ENCODE measurements at places on chromosomes 4 and X. TPM values are rescaled to one million over a fixed set of nuclear protein-coding genes. Genes with fewer than 3 reads are reported as not detected.

DNA sequence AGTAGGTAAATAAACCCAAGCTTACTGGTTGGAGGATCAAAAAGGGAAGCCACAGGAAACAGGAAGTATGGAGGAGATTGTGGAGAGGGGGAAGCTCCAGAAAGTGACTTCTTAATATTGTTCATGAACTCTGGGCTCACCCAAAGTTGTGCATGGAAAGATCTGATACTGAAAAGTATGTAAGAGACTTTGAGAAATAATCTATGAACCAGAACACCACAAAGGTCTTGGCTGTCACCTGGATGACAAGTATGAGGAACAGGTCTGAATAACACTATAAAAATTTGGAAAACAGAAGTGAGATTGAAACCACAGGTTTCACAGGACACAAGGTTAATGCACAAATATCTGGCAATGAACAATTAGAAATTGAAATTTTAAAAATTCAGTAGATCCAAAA lies 567.4 kb downstream of the INPP4B start:
- DNase-seq = no peak

DNA sequence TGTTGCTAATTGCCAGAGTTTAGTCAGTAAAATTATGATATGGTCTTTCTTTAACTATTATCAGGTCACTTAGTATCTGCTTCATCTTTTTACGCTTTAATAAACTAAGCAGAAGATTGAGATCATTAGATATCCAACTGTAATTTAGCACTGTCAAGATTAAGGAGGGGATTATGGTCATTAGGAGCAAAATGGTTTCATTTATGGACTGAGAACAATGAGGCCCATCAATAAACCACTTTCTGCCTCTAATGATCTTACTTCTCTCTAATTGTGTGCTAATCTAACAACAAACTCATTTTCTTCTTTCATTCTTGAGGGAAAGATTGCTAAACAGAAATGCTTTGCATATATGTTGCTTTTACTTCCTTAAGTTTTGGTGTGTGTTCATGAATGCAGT lies 340.4 kb downstream of the RPA4 start:
- no peak for DNase-seq

GRCh38 chrX:45324941-45325340 lies 124.3 kb upstream of the DIPK2B start:
- DNase-seq = no peak

DNA sequence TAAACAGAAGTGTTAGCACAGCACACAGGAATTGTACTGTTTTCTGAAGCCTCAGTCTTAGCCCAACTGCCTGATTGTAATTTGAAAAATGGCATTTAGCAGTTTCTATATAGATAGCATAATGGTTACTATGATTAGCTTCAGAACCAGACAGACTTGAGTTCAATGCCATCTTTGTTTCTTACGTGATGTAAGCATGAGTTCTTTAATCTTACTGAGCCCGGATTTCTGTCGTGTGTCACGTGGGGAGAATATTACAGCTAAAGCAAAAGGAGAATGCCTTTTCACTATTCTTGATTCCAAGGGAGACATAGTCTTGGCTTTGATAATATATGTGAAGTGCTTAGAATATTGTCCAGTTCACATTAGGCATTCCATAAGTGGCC lies 407.3 kb downstream of the STIM2 start:
- DNase-seq = no peak

The CFI gene
- polyA plus RNA-seq = 6.3 TPM
